Testis (tissue), 5 donors: ENCODE measurements at places on chromosomes 7 and 10. TPM values are rescaled to one million over a fixed set of nuclear protein-coding genes. Genes with fewer than 3 reads are reported as not detected.
A peak's percentile ranks its signal among the peaks of the same experiment; 100 is the strongest.

- DNase-seq, result no peak
- no peaks in the 10 kb centered on the region for H3K36me3 ChIP-seq
- no peak overlapping the region for H3K4me3 ChIP-seq
- H3K27ac ChIP-seq, result peak overlapping the region; percentile 74
These were observed 20.9 kb downstream of the WBP1L start for GRCh38 chr10:102764470-102765161.

GRCh38 chr10:61028861-61029361 is 84.9 kb upstream of the RHOBTB1 start:
- no peak overlapping the region for H3K27ac ChIP-seq
- H3K36me3 ChIP-seq, result no peaks in the 10 kb centered on the region
- H3K4me1 ChIP-seq, result no peaks in the 10 kb centered on the region
- no peaks in the 10 kb centered on the region for H3K27me3 ChIP-seq

- DNase-seq, result no peak
- no peak overlapping the region for H3K27ac ChIP-seq
- H3K4me1 ChIP-seq, result no peaks in the 10 kb centered on the region
- no peak overlapping the region for H3K4me3 ChIP-seq
- H3K27me3 ChIP-seq, result no peaks in the 10 kb centered on the region
- no peaks in the 10 kb centered on the region for H3K36me3 ChIP-seq
These were observed 64.7 kb upstream of the HDAC9 start for GRCh38 chr7:18430810-18431209.

- H3K4me3 ChIP-seq, result no peak overlapping the region
- DNase-seq, result no peak
- H3K27me3 ChIP-seq, result no peaks in the 10 kb centered on the region
- H3K36me3 ChIP-seq, result no peaks in the 10 kb centered on the region
- peaks cover 13% of the 10 kb centered on the region for H3K4me1 ChIP-seq
These were observed 26.1 kb downstream of the LCOR start for GRCh38 chr10:96858038-96858705.

DNA sequence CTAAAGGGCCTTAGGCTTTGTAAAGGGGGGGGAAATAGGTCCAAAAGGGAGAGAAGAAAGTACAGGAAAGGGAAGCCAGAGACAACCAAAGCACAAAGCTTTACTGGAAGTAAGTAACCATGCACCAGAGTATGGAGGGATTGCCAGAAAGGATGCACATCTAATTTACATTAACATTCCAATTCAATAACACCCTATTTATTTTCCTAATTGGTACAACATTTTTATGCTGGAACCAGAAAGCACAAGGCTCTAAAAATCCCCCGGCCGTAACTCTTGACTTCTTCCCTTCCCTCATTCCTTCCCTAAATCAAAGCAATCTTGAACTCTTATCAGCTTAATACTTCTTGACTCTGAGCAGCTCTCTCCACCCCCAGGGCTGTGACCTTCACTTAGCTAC is 400.0 kb upstream of the CELF2 start:
- no peak for DNase-seq
- H3K36me3 ChIP-seq, result no peaks in the 10 kb centered on the region
- H3K4me3 ChIP-seq, result no peak overlapping the region
- no peak overlapping the region for H3K27ac ChIP-seq
- H3K27me3 ChIP-seq, result no peaks in the 10 kb centered on the region

Gene ANK3
- total RNA-seq, result 38.6 TPM

DNA sequence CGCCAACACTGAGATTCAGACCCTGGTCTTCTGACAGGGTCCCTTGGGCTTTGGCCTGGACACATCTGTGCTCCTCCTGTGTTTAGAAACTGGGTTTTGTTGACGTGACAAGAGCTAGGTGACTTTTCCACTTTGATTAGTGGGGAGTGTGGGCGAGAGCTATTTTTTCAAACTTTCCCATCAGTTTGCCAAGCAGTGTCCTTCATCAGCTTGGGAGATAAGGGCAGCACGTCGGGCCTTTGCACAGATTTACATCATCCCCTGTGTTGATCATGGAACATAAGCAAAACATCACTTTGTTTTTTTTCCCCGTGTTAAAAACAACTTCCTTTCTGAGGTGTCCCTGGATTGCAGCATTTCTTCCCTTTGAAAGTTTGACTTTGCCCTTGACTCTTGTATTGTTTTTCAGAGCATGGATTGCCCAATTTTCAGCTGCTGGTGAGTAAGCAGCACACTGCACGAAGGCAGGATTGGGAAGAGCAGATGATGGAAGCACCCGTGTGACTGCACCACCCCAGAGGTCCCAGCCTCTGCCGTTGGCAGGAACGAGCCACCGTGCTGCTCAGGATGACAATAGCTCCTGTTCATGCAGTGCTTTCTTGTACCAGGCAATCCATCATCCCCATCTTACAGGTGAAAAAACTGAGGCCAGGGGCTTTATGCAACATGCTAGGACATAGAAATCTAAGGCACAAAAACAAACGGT is 6.4 kb upstream of the IGFBP1 start:
- no peaks in the 10 kb centered on the region for H3K36me3 ChIP-seq
- DNase-seq, result no peak
- no peaks in the 10 kb centered on the region for H3K27me3 ChIP-seq
- H3K4me3 ChIP-seq, result no peak overlapping the region

- no peak for DNase-seq
- H3K4me1 ChIP-seq, result peaks cover 5% of the 10 kb centered on the region
- H3K36me3 ChIP-seq, result no peaks in the 10 kb centered on the region
- H3K27me3 ChIP-seq, result no peaks in the 10 kb centered on the region
These were observed 36.4 kb upstream of the ELN start for GRCh38 chr7:73991522-73992100.

GRCh38 chr10:6400331-6400730 is 179.7 kb downstream of the PRKCQ start:
- no peak overlapping the region for H3K27ac ChIP-seq
- peaks cover 3% of the 10 kb centered on the region for H3K4me1 ChIP-seq
- no peak overlapping the region for H3K4me3 ChIP-seq
- no peaks in the 10 kb centered on the region for H3K36me3 ChIP-seq

DNA sequence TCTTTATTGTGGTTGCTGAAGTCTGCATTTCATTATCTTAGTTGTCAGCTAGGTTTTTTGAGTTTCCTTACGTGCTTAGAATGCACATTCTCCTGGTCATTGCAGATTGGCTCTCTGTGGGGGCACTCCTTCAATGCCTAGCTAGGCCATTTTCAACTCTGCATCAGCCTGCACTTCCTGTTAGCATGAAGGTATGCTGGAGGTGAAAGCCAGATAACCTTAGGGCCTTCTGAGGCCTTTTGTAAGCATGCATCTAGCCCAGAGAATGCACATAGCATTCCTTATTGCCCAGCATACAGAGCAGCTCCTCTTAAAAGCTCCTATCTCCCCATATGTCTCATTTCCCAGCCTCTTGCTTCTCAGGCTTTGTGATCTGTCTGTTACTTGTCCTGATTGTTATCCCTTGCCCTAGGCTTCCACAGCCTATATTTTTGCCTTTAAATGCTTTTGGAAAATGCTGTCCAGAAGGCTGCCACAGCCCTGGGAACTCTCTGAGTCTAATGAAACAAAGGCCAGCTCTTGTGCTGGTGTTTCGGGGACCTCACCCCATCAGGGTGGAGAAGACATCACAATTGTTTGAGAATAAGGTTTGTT is 108.1 kb upstream of the IGFBP3 start:
- H3K27me3 ChIP-seq, result no peaks in the 10 kb centered on the region
- DNase-seq, result no peak
- H3K4me3 ChIP-seq, result no peak overlapping the region
- H3K27ac ChIP-seq, result no peak overlapping the region

Gene HYAL4
- 3.6 TPM for total RNA-seq

DNA sequence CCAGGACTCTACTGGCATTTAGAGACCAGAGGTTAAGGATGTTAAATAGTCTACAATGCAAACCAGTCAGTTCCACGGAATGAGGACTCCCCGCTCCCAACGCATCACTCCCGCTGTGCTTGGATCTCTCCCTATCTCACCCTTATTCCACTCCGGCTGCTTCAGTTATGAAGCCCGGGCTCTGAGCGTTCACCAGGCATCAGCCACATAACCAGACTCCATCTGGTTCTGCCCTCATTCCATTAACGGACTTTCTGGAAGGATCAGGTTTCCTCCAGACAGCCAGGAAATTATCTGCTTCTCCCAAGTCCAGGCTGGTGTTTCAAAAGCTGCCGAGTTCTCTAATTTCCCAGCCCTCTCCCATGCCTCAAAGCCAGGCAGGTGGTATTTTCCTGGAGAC is 499.3 kb downstream of the GLRX3 start:
- H3K27ac ChIP-seq, result no peak overlapping the region
- no peak overlapping the region for H3K4me3 ChIP-seq
- DNase-seq, result no peak
- no peaks in the 10 kb centered on the region for H3K36me3 ChIP-seq
- no peaks in the 10 kb centered on the region for H3K4me1 ChIP-seq

Gene ITGA8
- total RNA-seq, result 0.79 TPM

Gene SH2B2
- total RNA-seq, result 22.8 TPM
